Thoracic aorta endothelial cell (primary cell): ENCODE measurements at places on chromosomes 3 and 15. TPM values are rescaled to one million over a fixed set of nuclear protein-coding genes. Genes with fewer than 3 reads are reported as not detected.

The RPL14 gene
- 428 and 613 TPM in 2 replicates for total RNA-seq

The FOXL2 gene
- 0.13 and 0.14 TPM in 2 replicates for total RNA-seq

The FAM219B gene
- total RNA-seq: 36.8 and 37.6 TPM in 2 replicates

The CPLX3 gene
- not detected in 2 replicates for total RNA-seq

The CATSPER2 gene
- total RNA-seq: 2.1 and 2.4 TPM in 2 replicates

The HTD2 gene
- total RNA-seq: 6.3 and 8.1 TPM in 2 replicates

The ZDHHC19 gene
- total RNA-seq: not detected in 2 replicates

The DISP2 gene
- 0.14 and 0.27 TPM in 2 replicates for total RNA-seq

The DAZL gene
- total RNA-seq: not detected in 2 replicates

The TRPC1 gene
- 13.8 and 18.0 TPM in 2 replicates for total RNA-seq

The GOLGA6D gene
- under 0.01 TPM in 1 of 2 replicates, not detected in the other for total RNA-seq

The ITGA11 gene
- 0.14 and 1.2 TPM in 2 replicates for total RNA-seq

The SLC6A11 gene
- not detected in 2 replicates for total RNA-seq

The TMEM108 gene
- 0.27 and 0.29 TPM in 2 replicates for total RNA-seq

The CISH gene
- 0.40 and 0.79 TPM in 2 replicates for total RNA-seq

The PLCB2 gene
- total RNA-seq: 0.40 and 21.8 TPM in 2 replicates

The KNG1 gene
- total RNA-seq: not detected in 2 replicates

The PARP3 gene
- total RNA-seq: 8.1 and 12.6 TPM in 2 replicates

The HESX1 gene
- total RNA-seq: 0.40 and 0.43 TPM in 2 replicates

The FBXO40 gene
- not detected in 2 replicates for total RNA-seq

The LRRC31 gene
- not detected in 2 replicates for total RNA-seq

The CYB561D2 gene
- 10.8 and 12.2 TPM in 2 replicates for total RNA-seq

The LTF gene
- total RNA-seq: 0.14 TPM in 1 of 2 replicates, not detected in the other

The GOLGA8S gene
- total RNA-seq: under 0.01 and 0.07 TPM in 2 replicates

The ST8SIA2 gene
- total RNA-seq: not detected in 2 replicates

The P2RY12 gene
- not detected in 2 replicates for total RNA-seq

The CCDC9B gene
- total RNA-seq: 25.6 and 32.7 TPM in 2 replicates

The SEMA3B gene
- total RNA-seq: 0.40 and 0.79 TPM in 2 replicates

The TRAIP gene
- total RNA-seq: 4.8 and 5.5 TPM in 2 replicates

The MASP1 gene
- total RNA-seq: 0.14 and 0.27 TPM in 2 replicates

The ZNF717 gene
- 12.1 and 12.3 TPM in 2 replicates for total RNA-seq

The PLSCR4 gene
- 63.7 and 129 TPM in 2 replicates for total RNA-seq

The CCDC80 gene
- total RNA-seq: 8.0 and 9.2 TPM in 2 replicates

The RLBP1 gene
- not detected in 2 replicates for total RNA-seq

The ROPN1 gene
- total RNA-seq: not detected in 2 replicates

The NAALADL2 gene
- total RNA-seq: 3.8 and 5.6 TPM in 2 replicates

The MCF2L2 gene
- total RNA-seq: 0.53 and 0.86 TPM in 2 replicates

The PIERCE2 gene
- 1.2 and 1.6 TPM in 2 replicates for total RNA-seq

The DOCK3 gene
- 0.13 and 0.14 TPM in 2 replicates for total RNA-seq

The ACP3 gene
- 0.13 TPM in 1 of 2 replicates, not detected in the other for total RNA-seq

The TRPM1 gene
- total RNA-seq: 0.14 and 0.27 TPM in 2 replicates

The RASGRF1 gene
- total RNA-seq: not detected in 2 replicates

The SAXO2 gene
- total RNA-seq: 0.22 and 0.40 TPM in 2 replicates

The DUOXA2 gene
- total RNA-seq: not detected in 2 replicates

The LRRC34 gene
- total RNA-seq: 7.2 and 7.3 TPM in 2 replicates

The RTP3 gene
- total RNA-seq: not detected in 2 replicates

The ATG3 gene
- total RNA-seq: 88.4 and 88.7 TPM in 2 replicates

The ALDH1A3 gene
- 23.6 and 30.6 TPM in 2 replicates for total RNA-seq

The FBXW12 gene
- not detected in 2 replicates for total RNA-seq

The SMCO1 gene
- not detected in 2 replicates for total RNA-seq
